Renal pelvis (tissue), 12 donors: ENCODE measurements at places on chromosomes 6 and 20. TPM values are rescaled to one million over a fixed set of nuclear protein-coding genes. Genes with fewer than 3 reads are reported as not detected.

DNA sequence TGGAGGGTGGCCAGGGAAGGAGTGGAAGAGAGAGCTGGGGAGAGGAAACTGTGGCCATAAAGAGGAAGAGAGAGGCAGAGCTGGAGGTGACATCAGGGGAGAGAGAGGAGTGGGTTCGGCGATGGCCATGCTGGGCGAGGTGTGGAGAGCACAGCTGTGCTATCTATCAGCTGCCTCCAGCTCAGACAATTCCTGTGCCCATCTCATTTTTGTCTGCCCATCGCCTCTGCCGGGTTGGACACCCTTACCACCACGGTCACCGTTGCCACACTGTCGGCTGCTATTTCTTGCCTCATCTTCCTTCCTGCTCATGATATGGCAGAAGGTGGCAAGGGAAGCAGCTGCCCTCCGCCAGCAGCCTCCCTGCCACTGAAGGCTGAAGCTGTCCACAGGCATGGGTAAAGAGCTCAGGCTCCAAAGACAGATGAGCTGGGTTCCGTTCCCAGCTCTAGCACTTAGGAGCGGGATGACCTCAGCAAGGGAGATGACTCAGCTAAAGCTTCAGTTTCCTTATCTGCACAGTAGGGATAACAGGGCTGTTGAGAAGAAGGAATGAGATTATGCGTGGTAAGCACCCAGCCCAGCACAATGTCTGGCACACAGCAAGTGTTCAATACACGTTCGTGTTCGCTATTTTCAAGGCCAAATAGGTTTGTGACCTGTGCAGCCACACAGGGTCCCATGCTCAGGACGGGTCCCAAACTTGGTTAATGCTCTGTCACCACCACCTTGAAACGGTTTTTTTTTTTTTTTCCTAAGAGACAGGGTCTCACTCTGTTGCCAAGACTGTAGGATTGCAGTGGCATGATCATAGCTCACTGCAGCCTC is 21.9 kb upstream of the TAF8 start:
- no peak for DNase-seq

GRCh38 chr20:20343932-20344331 is 24.0 kb upstream of the INSM1 start:
- DNase-seq = no peak

DNA sequence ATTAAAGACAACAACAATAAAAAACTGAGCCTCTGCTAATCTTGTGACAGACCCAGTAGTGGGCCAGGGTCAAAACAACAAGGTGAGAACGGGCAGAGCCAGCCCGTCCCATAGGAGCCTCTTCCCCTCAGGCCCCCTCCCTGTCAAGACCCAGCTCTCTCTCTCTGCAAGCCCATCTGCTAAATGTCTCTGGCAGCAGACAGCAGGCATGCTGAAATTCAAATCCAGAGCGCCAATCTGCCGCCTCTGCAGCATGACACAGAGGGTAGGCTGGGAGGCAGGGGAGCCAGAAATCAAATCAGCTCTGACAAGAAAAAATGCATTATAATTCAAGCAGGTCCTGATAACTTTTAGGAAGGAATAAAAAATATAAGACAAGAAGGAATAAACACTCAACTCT is 26.3 kb downstream of the METTL24 start:
- DNase-seq = peak; percentile 62

DNA sequence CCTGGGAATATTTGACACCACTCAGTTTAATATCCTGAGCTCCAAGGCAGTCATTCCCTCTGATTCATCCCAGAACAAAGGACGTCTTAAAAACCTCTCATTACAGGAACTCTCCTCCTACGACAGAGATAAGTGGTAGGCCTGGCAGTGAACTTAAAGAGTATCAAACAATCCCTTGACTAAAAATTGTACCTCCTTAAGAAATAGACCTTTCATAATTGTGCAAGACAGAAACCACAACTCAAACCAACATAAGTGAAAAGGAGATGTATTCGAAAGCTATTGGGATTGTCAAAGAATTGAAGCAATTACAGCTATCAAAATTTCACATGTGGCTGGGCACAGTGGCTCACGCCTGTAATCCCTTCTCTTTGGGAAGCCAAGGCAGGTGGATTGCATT is 19.1 kb upstream of the BNIP5 start:
- no peak for DNase-seq

- DNase-seq = no peak
Observed at GRCh38 chr20:25243416-25243979, 4.4 kb upstream of the PYGB start.

- DNase-seq = no peak
Observed at GRCh38 chr6:161894436-161894835, 620.6 kb upstream of the AGPAT4 start.

DNA sequence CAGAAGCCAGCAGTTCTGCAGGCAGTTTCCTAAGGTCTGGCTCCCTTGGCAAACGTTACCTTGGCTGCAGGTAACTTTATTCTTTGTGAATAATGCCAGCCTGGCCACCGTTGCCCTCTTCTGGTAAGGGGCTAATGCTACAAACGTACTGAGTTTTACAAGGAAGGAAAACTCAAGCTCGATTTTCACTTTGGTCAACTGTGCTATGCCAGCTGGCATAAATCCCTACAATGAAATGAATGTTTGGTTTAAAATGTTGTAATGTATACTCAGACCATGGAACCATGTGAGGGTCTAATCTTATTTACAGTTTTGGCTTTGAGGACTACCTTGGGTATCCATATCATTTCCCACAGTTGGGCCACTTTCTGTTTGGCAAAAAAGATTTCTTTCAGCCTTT is 101.4 kb downstream of the SLX4IP start:
- no peak for DNase-seq

GRCh38 chr6:8113131-8113654 is 10.8 kb upstream of the EEF1E1 start:
- DNase-seq = no peak

GRCh38 chr6:79353226-79353625 is 118.7 kb upstream of the HMGN3 start:
- DNase-seq = no peak

- DNase-seq = no peak
Observed at GRCh38 chr6:66970373-66970772, 1263.3 kb upstream of the EYS start.

GRCh38 chr20:63957690-63958441 is 1.6 kb upstream of the UCKL1 start:
- no peak for DNase-seq

DNA sequence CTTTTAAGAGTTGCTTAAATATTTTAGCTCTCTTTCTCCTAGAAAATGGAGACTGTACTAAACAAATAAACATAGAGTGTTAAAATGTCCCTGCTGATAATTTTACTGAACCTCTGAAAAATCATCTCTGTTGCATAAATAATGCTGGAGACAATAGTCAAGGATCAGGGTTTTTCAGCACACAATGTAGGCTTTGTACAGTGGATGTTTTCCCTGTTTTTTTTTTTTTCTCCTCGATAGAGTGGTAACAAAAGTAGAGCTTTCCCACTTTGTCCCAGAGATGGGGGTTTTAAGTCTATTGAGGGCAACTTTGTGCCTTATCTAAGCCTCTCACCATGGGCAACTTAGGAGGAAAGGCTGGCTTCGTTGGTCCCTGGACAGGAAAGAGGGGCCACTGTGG is 222.6 kb upstream of the HDDC2 start:
- DNase-seq = no peak

GRCh38 chr6:80550281-80550680 is 443.8 kb downstream of the BCKDHB start:
- peak; percentile 57 for DNase-seq

DNA sequence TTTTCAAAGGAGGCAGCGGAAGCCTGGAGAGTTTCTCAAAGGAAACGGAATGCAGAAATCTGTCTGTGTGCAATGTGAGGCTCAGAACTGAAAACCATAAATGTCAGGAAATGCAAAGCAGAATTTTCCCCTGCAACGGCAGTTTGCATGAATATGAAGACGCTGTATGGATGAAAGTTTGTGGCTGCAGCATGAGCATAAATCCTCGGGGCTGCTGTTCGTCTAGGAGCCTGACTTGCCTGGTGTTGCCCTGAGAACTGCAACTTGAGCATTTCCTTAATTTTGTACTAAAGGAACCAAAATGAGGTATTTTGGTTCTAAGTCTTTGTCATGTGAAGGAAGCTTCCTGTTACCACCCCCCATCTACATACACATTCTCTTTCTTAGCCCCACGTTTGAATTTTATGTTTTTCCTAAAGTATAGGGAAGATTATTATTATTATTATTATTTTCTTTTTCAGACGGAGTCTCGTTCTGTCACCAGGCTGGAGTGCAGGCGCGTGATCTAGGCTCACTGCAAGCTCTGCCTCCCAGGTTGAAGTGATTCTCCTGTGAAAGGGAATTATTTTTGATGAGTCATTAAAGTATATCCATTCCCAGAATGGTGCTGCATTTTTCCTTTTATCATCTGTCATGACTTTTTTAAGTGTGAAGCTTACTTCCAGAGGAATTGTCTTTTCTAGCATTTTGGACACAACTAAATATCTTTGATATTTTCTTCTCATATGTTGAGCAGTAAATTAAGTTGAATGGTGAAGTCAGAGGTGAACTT is 33.1 kb downstream of the MTHFD1L start:
- DNase-seq = no peak

- DNase-seq = no peak
Observed at GRCh38 chr6:146312608-146313007, 231.0 kb upstream of the RAB32 start.

DNA sequence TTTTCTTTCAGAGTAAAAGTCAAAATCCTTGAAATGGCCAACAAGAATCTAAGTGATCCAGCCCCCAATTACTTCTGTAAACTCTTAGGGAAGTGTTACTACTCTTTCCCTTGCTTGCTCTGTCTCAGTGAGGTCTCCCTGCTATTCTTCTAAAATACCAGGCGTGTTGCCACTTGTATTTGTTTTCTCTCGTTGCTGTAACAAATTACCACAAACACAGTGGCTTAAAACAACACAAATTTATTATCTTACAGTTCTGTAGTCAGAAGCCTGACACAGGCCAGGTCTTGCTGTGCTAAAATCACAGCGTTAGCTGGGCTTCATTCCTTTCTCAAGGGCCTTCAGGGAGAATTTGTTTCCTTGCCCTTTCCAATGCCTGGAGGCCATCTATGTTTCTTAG is 59.9 kb downstream of the HECA start:
- DNase-seq = no peak

- DNase-seq = no peak
Observed at GRCh38 chr20:32443386-32443974, 85.3 kb downstream of the ASXL1 start.

DNA sequence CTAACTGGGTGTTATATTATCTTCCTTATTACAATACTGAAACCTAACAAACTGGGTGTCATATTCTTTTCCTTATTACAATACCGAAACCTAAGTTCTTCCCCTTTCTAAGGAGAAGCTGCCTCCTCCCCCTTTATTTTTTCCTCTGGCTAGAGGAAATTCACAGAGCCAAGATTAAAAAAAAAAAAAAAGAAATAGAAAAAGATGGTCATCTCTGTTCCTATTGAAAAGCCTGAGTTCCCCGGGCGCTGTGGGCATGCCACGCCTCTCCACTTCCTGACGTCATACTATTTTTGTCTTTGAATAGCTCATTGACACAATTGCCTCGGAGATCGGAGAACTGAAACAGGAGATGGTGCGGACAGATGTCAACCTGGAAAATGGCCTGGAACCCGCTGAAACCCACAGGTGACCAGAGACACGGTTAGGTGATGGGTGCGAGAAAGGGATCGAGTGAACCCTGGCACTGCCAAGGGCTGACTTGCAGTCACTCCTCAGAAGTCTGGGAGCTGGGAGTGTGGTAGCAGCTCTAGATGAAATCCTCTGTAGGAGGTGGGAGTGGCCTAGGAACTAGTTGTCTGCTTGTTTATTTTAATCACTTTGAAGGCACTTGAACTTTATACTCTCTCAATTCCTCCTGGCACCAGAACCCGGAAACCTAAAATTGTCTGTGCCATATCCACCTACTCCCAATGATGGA is 82.2 kb upstream of the NAA20 start:
- DNase-seq = no peak

GRCh38 chr6:80341330-80341729 is 234.9 kb downstream of the BCKDHB start:
- no peak for DNase-seq

GRCh38 chr6:90082847-90083246 is 188.6 kb downstream of the GJA10 start:
- DNase-seq = no peak

GRCh38 chr6:106724848-106725247 is 95.5 kb downstream of the QRSL1 start:
- DNase-seq = peak; percentile 40

GRCh38 chr6:32713241-32713640 is 27.9 kb upstream of the HLA-DQA2 start:
- DNase-seq = no peak

DNA sequence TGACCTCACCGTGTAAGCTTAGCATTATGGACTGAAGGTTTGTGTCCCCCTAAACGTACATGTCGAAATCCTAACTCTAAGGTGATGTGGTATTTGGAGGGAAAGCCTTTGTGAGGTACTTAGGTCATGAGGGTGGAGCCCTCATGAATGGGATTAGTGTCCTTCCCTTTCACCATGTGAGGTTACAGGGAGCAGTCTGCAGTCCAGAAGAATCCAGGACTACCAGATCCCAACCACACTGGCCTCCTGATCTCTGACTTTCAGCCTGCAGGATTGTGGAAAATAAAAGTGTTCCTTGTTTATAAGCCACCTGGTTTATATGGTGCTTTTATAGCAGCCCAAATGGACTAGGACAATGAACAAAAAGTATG is 73.4 kb downstream of the ZBTB2 start:
- no peak for DNase-seq

GRCh38 chr20:42979720-42980119 is 210.0 kb downstream of the PTPRT start:
- DNase-seq = no peak

DNA sequence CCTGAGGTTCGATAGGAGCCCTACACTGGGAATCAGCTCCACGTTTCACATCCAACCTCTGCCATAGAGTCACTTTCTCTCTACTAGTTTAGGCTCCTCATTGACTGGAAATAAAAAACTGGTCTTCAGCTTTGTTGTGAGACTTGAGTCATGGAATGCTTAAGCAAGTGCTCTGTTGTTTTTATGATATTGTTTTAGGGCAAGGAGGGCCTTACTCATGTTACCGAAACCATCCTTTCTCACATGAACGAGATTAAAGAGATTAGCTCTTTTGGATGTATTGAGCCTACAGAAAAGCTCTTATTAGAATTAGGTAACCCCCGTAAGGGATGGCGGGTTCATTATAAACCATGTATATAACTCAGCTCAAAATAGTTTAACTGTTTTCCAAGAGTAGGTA is 6.9 kb upstream of the MOCS1 start:
- no peak for DNase-seq

- no peak for DNase-seq
Observed at GRCh38 chr6:150345781-150346180, 23.0 kb upstream of the IYD start.

MAS1 gene
- polyA plus RNA-seq = 0.03 TPM

TNF gene
- not detected for polyA plus RNA-seq

GJA10 gene
- polyA plus RNA-seq = not detected

CRISP2 gene
- polyA plus RNA-seq = 0.12 TPM

SLPI gene
- 0.69 TPM for polyA plus RNA-seq

OLIG3 gene
- not detected for polyA plus RNA-seq

TRMT6 gene
- 18.4 TPM for polyA plus RNA-seq

WFDC2 gene
- polyA plus RNA-seq = 204 TPM

TPBG gene
- polyA plus RNA-seq = 24.8 TPM
